ENCODE measurements at places on chromosomes 12 and 14.

GRCh38 chr14:92105893-92106142 lies 564 bp downstream of the ATXN3 start:
- peak; percentile 33 for DNase-seq

- no peak for DNase-seq
Measured at GRCh38 chr14:32478050-32478449, 149.0 kb downstream of the AKAP6 start.

GRCh38 chr14:104697317-104697703 lies 7.9 kb downstream of the INF2 start:
- no peak for DNase-seq

DNA sequence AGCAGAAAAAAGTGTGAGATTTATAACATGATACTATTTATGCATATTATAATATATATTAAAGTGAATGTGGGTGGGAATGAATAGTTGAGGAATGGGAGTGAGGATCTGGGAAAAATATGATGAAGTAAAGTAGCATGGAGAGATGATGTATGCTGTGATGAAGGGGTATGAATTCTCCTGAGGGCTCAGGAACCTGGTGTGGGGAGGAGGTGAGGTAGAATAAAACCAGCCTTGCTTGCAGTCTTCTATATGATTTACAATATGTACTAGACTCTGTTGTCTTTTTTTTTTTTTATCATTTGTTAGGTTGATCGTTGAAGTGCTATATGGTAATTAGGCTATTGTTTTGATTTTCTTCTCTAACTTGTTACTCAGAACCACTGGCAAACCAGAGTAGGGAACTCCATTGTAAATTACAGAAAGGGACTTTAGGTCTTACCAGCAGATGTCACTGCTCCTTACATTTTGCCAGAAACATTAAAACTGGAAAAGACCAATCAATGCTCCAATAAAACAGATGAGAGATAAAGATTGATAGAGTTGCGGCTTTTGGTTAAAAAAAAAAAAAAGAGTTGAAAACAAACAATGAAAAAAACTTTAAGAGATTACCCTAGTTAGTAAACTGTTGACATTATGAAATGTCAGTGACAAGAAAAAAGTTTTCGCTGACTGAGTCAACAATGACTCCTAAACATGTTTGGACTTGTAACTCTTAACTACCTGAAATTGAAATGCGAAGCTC lies 39.9 kb downstream of the ATL1 start:
- no peak for DNase-seq

Measured in CD4-positive, alpha-beta T cell treated with Interleukin-17A for 4 hours (primary cell).